ENCODE measurements at places on chromosomes 16 and 17. TPM values are rescaled to one million over a fixed set of nuclear protein-coding genes. Genes with fewer than 3 reads are reported as not detected.

GRCh38 chr16:85461814-85462713, 151.1 kb upstream of the GSE1 start:
- no peak for DNase-seq

ADGRG3 gene
- total RNA-seq, result 3.7 TPM

- DNase-seq, result no peak
Observed at GRCh38 chr17:35797918-35798317, 2.5 kb upstream of the MMP28 start.

GRCh38 chr16:84278968-84279367, 15.7 kb upstream of the WFDC1 start:
- DNase-seq, result no peak

OTOA gene
- 0.25 TPM for total RNA-seq

- no peak for DNase-seq
Observed at GRCh38 chr16:2753733-2754020, 1.2 kb downstream of the SRRM2 start.

- DNase-seq, result no peak
Observed at GRCh38 chr16:17578981-17579874, 108.5 kb upstream of the XYLT1 start.

GJD3 gene
- 2.0 TPM for total RNA-seq

KRT222 gene
- total RNA-seq, result 2.0 TPM

DNA sequence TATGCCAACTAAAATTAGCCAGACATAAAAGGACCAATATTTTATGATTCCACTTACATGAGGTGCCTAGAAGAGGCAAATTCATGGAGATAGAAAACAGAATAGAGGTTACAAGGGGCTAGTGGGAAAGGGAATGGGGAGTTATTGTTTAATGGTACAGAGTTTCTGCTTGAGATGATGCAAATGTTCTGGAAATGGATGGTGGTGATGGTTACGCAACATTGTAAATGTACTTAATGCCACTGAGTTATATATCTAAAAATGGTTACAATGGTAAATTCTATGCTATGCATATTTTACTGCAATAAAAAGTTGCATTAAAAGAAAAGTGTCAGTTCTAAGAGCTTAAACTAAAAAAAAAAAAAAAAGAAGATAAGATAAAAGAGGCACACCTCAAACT, 17.9 kb downstream of the MT1X start:
- no peak for DNase-seq

MAP2K4 gene
- total RNA-seq, result 26.7 TPM

VASN gene
- total RNA-seq, result 40.0 TPM

RBFOX1 gene
- 0.24 TPM for total RNA-seq

GRCh38 chr16:87713451-87714229, 52.1 kb downstream of the KLHDC4 start:
- DNase-seq, result no peak

ATP2A3 gene
- total RNA-seq, result 3.3 TPM

DNA sequence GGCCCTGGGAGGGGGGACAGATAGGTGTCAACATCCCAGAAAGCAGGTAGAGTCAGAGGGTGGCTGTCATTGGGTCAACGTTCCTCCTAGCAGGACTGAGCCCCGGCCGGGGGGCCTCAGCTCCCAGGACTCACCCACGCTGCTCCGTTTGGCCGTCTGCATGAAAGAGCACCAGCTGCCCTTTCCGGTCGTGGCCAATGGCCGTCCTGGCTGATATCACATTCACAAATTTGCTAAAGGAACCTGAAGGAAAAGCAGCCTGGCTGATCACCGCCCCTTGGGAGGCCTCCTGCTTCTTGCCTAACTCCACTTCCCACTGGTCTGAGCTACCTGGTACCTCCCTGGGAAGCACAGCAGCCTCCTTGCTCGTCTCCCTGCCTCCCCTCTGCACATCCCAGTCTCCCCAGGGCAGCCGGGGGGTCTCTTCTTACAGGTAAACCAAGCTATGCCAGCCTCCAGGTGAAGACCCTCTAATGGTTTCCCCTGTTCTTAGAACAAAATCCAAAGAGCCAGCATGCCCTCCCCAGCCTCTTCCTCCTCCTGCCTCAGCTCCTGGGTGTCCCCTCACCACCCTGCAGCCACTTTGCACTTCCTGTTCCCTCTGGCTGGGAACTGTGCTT, 3.4 kb downstream of the NAGPA start:
- no peak for DNase-seq

- DNase-seq, result no peak
Observed at GRCh38 chr16:25691519-25692091, at the start of gene HS3ST4. Gene HS3ST4, plus strand, starts transcription at chr16:25691959.

- no peak for DNase-seq
Observed at GRCh38 chr16:86611525-86611855, 33.1 kb downstream of the FOXL1 start.

- peak; percentile 70 for DNase-seq
Observed at GRCh38 chr16:72787514-72788268, 260.2 kb downstream of the ZFHX3 start.

CSF3 gene
- 51.8 TPM for total RNA-seq

GRCh38 chr16:76653390-76654026, 376.3 kb downstream of the CNTNAP4 start:
- no peak for DNase-seq

APPBP2 gene
- total RNA-seq, result 22.0 TPM

GRCh38 chr17:50451943-50452629, 16.6 kb downstream of the CHAD start:
- DNase-seq, result no peak

DNA sequence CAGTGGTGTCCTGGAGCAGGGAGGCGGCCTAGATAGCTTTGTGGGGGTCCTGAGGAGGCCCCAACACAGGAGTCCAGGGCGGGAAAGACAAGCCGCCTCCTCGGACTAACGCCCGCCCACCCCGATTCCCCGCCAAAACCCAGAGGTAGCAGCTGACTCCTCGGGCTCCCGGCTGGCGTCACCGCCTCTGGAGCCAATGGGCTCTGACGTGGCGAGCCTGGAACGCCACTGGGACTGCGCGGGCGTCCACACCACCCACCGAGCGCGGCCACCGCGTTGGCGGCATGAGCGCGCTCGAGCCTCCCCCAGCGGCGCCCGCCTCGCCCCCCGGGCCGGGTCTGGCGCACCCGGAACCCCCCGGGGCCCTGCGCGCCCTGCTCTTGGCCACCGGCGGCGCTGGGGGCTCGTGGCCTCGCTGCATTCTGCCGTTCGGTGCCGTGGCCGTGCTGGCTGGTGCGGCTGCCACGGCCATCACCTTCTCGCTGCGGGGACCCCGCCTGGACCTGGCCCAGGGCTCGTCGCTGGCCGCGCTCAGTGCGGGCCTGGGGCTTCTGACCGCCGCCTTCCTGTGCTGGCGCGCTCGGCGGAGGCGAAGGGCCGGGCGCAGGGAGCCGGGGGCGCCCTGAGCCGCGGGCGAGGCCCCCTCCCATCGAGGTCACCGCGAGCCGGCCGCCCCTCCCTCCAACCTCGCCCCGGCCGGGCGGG, 3.4 kb upstream of the NTN3 start:
- DNase-seq, result no peak

GRCh38 chr16:81651758-81652718, 127.1 kb upstream of the PLCG2 start:
- no peak for DNase-seq

SLC52A1 gene
- total RNA-seq, result not detected

- DNase-seq, result no peak
Observed at GRCh38 chr17:67431249-67432015, 54.4 kb downstream of the PITPNC1 start.

HEATR9 gene
- total RNA-seq, result not detected

- DNase-seq, result no peak
Observed at GRCh38 chr16:23141500-23141899, 7.8 kb downstream of the USP31 start.
